ENCODE measurements at places on chromosomes 11 and 22. TPM values are rescaled to one million over a fixed set of nuclear protein-coding genes. Genes with fewer than 3 reads are reported as not detected.

GRCh38 chr11:94583866-94584500 is 16.8 kb downstream of the PIWIL4 start:
- ATAC-seq: no peak

- no peak for ATAC-seq
These were observed 458.3 kb downstream of the METTL15 start for GRCh38 chr11:28566339-28567089.

The RCOR2 gene
- total RNA-seq: not detected

- no peak for ATAC-seq
These were observed 179.8 kb downstream of the NAV2 start for GRCh38 chr11:19892387-19892786.

The MS4A3 gene
- total RNA-seq: not detected

The PRAME gene
- total RNA-seq: not detected

The ATF4 gene
- 338 TPM for total RNA-seq

- ATAC-seq: no peak
These were observed 20.9 kb upstream of the MICAL2 start for GRCh38 chr11:12089473-12089872.

The PLAAT2 gene
- not detected for total RNA-seq

- ATAC-seq: no peak
These were observed 65.2 kb downstream of the ALX4 start for GRCh38 chr11:44244639-44245310.

GRCh38 chr11:124788521-124788920 is 11.7 kb downstream of the MSANTD2 start:
- ATAC-seq: no peak

DNA sequence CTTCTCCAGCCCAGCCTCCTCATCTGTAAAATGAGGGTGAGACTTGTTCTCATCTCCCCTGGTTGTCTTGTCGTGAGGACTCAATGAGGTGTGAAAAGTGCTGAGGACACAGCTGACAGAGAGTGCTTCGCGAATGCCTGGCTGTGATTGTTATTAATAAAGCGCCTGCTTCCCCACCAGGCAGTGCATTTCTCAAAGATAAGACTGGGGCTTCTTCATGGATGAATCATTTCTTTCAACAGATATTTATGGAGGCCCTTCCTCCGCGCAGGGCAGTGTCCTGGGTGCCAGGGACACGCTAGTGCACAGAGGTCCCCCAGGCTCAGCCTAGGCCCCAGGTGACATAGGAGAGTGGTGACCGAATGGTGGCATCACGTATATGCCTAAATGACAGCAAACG is 34.3 kb upstream of the SHISAL1 start:
- ATAC-seq: no peak

The SCUBE2 gene
- total RNA-seq: not detected

DNA sequence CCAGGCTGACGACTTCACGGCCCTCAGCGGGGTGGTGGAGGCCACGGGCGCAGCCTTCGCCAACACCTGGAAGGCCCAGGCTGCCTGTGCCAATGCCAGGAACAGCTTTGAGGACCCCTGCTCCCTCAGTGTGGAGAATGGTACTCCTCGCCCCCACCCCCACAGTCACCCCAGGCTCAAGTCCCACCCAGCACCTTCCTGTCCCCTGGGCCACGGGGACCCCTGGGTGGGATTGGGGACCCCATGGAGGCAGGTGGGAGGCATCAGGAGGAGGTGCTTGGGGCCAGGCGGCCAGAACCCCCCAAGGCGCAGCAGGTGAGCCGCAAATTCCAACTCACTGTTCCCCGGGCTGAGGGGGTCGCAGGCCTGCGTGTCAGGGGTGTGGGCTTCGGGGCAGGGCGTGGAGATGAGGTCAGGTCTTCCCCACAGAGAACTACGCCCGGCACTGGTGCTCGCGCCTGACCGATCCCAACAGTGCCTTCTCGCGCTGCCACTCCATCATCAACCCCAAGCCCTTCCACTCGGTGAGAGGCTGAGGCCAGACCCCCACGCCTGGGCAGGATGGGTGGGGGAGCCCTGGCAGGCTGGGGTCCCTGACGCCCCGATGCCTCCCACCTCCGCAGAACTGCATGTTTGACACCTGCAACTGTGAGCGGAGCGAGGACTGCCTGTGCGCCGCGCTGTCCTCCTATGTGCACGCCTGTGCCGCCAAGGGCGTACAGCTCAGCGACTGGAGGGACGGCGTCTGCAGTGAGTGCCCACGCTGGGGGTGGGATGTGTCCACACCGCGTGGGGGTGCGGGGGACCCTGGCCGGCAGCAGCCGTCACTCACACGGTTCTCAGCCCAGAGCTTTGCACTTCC is 9.4 kb downstream of the MUC5B start:
- ATAC-seq: no peak

DNA sequence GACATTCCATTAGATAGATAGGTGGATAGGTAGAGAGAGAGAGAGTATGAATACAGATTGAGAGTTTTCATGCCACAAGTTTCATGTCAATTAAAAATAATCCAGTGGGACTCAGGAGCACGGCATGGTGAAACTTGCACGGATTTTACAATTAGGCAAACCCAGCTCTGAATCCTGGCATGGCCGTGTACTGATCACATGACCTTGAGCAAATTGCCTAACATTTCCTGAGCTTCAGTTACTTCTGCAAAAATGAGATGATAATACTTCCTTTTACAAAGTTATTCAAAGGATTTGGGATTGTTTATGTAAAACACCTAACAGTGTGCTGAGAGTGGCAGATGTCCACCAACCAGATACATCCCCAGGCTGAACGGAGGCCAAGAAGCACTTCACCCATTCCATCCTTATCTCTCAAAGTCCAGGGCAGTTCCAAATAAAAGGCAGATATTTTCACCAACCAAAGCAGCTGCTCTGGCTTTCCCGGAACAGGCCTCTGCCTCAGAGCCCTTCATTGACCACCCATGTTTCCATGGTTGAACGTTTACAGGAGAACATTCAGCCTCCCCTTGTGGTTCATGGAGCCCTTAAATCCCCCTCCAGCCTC is 17.9 kb downstream of the APLNR start:
- no peak for ATAC-seq

DNA sequence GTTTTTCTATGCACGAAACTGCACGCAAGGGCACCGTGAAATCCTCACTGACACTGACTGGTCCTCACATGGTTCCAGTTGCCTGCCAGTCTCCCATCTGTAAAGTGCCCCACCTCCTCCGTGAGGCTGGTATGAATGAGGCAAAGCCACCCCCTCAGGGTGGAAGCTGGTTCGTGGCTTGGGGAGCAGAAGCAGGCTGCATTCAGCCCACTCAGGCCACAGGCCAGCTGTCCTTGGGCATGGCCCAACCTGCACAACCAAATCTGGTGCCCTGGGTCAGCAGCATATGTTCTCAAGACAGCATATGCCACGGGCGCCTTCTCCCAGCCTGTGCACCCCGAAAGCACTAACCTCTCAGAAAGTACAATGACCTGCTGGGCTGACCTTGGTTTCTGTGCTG is 29.3 kb downstream of the SERPINH1 start:
- ATAC-seq: no peak

DNA sequence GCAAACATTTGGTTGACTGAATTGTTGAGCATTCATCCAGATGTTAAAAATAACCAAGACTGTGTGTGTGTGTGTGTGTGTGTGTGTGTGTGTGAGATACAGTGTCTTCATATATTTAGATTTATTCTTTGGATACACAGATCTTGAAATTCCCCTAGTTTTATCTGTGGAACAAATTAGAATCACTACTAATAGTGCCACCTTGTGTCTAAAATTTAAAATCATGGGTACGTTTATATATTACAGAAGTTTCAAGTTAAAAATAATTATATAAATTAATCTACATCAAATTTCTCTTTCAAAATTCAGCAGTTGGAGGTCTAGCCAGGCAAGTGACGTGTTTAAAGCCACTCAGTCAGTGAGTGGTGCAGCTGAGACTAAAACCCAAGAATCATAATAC is 1566.2 kb upstream of the TENM4 start:
- ATAC-seq: no peak

The OR10A2 gene
- total RNA-seq: not detected

The CCDC89 gene
- total RNA-seq: not detected

DNA sequence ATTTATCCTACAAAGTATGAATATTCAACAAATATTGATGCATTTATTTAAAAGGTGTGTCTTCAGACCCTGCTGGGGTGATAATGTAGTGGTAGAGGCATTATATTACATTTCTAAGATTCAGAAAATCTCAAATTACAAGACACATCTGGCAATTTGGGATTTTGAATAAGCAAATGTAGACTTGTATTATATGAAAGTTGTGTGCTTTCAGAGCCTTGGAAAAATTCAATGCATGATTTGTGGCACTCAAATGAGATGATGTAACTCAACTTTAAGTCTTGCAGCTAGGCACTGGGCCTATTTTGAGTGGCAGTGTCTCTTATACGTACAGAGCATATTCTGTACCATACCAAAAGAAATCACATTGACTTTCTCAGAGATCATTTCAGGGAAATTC is 214.4 kb downstream of the ETS1 start:
- ATAC-seq: no peak

GRCh38 chr11:73833067-73833466 is 43.6 kb downstream of the COA4 start:
- ATAC-seq: no peak

The TRIM51G gene
- total RNA-seq: not detected

DNA sequence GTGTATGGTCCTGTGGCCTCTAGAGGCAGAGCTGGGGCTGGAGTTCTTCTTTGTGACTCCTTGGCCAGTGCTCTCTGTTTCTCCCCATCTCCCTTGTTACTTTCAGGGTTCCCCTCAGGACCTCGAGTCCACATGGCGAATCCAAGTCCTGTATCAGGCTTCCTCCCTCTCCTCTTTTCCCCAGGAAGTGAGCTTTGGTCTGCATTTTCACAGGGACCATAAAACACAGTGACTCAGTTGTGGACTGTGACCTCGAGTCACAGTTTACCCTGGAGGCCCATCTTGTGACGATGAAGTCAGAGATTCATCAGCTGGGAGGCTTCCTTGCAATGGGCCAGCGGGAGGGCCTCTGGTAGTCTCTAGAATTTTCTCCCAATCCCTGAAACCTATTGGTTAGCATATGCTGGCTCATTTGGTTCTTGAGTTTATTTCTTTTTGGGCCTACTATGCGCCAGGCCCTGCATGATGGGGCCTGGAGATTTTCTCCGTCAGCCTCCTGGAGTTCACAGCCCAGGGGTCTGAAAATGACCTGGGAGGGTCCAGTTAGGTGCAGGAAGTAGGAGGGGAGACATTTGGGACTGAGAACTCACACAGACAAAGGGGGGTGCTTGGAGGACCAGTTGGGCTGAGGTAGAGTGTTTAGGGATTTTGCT is 100.8 kb downstream of the KIAA1671 start:
- no peak for ATAC-seq

DNA sequence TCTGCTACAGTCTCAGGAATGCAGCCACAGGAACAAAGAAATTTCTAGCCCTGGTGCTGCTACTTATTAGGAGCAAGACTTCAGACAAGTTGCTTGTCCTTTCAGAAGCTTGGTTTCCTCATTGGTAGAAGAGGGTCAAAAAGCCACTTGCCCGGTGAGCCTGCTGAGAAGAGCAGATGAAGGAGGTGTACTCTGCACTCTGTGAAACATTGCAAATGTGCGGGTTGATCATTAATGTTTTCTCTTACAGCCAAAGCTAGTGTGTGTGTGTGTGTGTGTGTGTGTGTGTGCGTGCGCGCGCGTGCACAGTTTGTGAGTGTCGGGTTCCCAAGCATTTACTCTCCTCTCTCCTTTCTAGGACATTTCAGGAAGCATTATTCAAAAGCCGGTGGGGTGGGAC is 86.3 kb upstream of the NNMT start:
- ATAC-seq: no peak

All from activated T-helper 17 cell treated with anti-CD3 and anti-CD28 coated beads, Interleukin-2, amount 50 U/mL, for 72 hours (primary cell).